ENCODE measurements at places on chromosomes 3 and 15. TPM values are rescaled to one million over a fixed set of nuclear protein-coding genes. Genes with fewer than 3 reads are reported as not detected.

SLC28A2 gene
- 1.5 TPM for total RNA-seq

SI gene
- total RNA-seq = 78.4 TPM

CHRNA5 gene
- total RNA-seq = 3.1 TPM

DNA sequence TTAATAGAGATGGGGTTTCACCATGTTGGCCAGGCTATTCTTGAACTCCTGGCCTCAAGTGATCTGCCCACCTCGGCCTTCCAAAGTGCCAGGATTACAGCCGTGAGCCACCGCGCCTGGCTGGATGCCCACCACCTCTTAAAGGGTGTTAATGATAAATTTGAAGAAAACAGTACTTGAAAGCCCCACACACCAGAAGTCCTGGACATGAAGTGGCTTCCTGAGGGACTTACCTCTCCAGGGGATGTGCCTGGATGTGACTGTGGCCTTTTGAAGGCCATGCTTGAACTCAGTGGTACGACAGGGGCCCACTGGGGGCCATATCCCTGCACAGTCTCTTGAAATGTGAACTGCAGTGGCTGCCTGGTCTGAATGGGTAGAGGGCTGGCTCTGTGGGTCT, 18.2 kb downstream of the IRAK2 start:
- no peak for DNase-seq

GRCh38 chr3:188133219-188133618, 20.7 kb upstream of the LPP start:
- no peak for DNase-seq

DNA sequence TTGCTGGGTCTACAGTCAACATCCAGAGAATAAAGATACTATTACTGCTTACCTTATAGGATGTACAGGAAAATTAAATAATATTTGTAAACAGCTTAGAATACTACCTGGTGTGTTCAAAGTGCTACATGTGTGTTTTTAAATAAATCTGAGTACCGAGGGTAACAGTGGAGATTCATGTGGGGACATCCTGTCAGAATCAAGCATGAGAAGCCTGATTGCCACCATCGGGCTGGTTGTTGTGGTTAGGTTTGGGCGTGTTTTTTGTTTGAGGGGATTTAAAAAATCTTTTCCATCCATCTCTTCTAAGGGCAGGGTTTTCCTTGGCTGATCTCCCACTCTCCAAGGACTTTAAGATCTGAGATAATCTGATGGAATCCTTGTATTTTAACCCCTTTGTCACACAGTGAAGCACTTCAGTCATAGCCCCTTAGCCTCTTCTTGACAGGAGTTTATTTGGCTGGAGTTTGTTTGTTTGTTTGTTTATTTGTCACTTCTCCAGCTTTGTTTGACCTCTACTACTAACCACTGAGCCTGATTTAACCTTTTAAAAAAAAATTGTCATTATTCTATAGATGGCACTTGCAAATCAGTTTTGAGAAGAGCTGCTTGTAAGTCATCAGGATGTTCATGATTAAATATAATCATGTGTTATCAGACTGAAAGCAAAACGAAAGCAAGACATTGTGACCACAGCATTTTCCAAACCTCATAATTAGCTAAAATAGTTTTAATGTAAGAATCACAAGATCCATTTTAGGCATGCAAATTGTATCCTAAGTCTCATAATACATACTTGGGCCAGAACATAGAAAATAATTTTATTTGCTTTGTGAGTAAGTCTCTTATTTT, 72.8 kb upstream of the RARB start:
- DNase-seq = no peak

GRCh38 chr3:41345788-41346187, 146.5 kb downstream of the CTNNB1 start:
- no peak for DNase-seq
